ENCODE measurements at places on chromosomes 6 and 20.

- no peak for DNase-seq
Observed at GRCh38 chr6:50889935-50890334, 71.3 kb downstream of the TFAP2B start.

- DNase-seq = no peak
Observed at GRCh38 chr6:69390125-69390524, 406.7 kb downstream of the LMBRD1 start.

- peak; percentile 14 for DNase-seq
Observed at GRCh38 chr6:5997420-5997987, 9.2 kb downstream of the NRN1 start.

DNA sequence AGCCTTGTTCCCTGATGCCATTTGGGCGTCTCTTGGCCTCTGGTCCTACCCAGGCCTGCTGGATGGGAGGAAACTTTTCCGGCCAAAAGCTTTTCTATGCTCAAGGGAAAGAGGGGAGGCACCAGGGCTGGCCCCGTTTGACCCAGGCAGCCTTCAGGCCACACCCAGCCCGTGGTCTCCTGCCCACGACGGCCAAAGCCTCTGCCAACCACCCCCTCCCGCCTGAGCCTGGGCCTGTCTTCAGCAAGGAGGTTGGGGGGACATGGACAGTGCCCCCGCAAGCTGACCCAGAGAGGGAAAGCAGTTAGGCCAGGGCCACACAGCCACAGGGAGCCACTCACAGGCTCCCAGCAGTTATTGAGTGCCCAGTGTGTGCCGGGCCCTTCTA, 49.5 kb downstream of the SRC start:
- DNase-seq = no peak

DNA sequence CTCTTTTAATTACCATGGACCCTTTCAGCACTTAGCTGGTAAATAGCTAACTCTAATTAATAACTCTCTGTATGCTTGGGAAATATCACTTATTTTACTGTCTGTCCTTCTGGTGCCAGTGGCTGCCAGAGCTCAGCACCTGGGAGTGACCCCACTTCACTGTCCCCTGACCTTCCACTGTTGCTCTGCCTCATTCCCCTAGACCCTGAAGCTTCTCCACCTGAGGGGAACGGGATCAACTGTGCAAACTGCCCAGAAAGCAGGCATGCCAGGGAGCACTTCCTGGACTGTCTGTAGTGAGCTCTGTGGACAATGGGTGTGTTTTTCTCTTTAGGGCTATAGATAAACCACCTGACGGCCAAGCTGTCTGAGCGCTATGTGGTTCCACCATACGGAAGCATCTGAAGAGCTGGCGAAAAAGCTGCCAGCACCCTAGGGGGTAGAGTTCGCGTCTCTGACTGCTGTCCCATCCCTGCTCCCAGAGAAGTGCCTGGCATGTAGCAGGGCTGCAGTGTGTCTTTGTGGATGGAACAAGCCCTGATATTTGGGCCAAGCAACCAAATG, 106.3 kb upstream of the FOXA2 start:
- no peak for DNase-seq

- peak; percentile 54 for DNase-seq
Observed at GRCh38 chr20:17533396-17533795, 2.2 kb upstream of the BFSP1 start.

GRCh38 chr20:31764641-31765305, 25.7 kb downstream of the TPX2 start:
- no peak for DNase-seq

- DNase-seq = no peak
Observed at GRCh38 chr6:138817799-138818198, 21.9 kb downstream of the ECT2L start.

GRCh38 chr6:168194732-168195567, 115.9 kb upstream of the FRMD1 start:
- DNase-seq = no peak

- no peak for DNase-seq
Observed at GRCh38 chr6:134938896-134939295, 11.0 kb downstream of the ALDH8A1 start.

GRCh38 chr20:38299963-38300362, 4.0 kb upstream of the BPI start:
- DNase-seq = no peak

- no peak for DNase-seq
Observed at GRCh38 chr20:38072898-38073297, 39.4 kb downstream of the RPRD1B start.

- no peak for DNase-seq
Observed at GRCh38 chr6:116500969-116501433, 10.4 kb upstream of the CALHM5 start.

DNA sequence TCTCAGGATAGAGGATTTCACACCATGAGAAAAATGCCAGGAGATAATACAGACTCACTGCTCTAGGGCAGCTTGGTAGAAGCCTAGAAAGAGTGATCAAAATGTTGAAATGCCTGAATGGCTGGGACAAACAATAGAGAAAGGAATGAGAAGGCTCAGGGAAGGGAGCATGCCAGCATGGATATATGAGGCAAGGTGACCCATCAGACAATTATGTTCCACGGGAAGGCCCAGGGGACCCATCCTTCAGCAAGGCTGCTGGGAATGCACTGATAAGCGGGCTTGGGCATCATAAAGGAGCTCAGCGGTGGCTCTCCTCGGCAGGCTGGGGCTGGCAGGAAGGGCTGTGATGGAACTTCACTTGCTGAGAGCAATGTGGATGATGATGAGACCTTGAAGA, 12.2 kb downstream of the HEBP2 start:
- DNase-seq = no peak

DNA sequence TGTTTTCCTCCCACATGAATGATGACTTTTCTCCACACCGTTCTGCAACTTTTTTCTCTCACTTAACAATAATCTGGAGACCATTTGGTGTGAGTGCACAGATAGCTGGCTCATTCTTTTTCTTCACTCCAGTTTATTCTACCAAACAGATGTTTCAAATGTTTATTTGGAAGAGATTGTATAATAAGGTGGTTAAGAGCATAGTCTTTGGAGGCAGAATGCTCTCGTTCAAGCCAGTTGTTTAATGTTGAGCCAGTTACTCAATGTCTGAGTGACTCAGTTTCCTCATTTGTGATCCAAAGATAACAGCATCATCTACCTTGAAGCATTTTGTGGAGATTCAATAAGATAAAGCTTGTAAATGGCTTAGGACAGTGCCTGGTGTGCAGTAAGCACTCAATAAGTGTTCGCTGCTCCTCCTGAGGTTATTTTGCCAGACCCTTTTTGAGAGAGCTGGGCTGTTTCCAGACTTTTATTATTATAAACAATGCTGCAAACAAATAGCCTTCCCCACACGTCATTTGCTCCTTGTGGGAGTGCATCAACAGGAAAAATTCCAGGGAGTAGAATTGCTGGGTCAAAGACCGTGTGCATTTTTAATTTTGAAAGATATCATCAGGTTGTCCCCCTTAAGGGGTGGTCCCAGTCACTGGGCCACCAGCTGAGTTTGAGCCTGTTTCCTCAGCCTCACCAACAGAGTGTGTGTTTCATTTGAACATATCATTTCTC, 70.6 kb downstream of the VEGFA start:
- no peak for DNase-seq

DNA sequence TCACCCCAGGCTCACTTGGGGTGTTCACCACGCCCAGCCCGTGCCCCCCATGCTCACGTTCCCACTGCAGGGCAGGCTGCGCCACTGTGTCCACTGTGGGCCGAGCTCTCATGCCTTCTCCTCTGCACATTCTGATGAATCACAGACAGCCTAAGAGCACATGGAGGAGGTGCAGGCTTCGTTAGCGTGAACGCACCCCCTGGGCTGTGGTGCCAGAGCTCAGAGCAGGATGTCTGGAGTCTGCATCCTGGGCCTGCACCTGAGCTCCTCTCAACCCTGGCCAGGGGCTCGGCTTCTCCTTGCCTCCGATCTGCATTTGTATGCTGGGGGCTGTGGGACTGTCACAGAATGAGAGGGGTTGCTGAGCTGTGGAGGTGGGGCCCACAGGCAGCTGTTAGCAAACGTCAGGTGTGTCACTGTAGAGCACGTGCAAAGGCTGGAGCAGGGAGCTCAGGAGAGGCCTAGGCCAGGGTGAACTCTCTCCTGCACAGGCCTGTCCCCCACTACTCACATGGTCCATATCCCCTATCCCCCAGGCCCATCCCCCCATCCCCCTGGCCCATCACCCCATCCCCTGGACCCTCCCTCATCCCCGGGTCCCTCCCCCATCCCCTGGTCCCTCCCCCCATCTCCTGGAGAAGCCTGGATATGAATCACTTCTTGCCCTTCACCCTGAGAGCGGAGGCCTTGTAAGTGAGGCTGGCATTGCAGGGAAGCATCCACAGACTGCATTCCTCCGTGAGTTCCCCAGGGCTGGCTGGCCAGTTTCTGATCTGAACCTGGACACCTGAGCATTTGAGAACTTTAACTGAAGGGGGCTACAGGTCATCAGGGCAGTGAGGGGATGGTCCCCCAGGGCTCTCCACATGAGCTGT, 309.5 kb downstream of the TAF4 start:
- no peak for DNase-seq

DNA sequence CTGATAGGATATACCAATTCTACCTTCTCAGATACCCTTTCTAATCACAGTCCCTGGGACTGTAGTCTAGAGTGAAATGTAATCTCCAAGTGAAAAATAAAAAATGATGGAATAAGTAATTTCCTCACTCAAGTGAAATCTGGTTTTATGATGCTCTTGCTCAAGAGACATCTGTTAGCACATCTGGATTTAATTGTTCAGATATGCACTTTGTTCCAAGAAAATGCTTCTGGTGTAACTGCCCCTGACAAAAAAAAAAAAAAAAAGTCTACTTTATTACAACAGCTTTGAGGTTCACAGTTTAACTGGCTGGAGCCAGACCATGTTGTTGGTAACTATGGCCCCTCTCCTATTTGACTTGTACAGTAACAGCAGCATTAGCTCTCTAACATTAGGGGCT, 251.8 kb downstream of the BTBD9 start:
- DNase-seq = no peak

- DNase-seq = no peak
Observed at GRCh38 chr6:157013649-157014304, 236.6 kb downstream of the ARID1B start.

DNA sequence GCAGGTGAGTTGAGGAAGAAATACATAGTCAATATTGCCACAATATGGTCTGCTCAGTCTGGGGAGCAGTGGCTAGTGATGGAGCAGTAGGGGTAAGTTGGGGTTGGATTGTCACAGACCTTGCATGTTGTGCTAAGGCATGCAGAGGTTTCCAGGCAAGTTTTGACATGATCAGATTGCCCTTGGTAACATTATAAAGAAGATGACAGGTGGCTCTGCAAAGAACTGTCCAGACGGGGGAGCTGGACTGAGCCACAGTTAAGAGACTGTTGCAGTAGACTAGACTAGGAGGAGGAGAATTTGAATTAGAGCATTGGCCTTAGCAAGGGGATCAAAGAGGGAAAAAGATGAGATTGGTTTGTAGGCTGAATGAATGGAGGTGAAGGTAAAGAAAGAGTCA, 23.4 kb downstream of the ATRN start:
- DNase-seq = peak; percentile 15

DNA sequence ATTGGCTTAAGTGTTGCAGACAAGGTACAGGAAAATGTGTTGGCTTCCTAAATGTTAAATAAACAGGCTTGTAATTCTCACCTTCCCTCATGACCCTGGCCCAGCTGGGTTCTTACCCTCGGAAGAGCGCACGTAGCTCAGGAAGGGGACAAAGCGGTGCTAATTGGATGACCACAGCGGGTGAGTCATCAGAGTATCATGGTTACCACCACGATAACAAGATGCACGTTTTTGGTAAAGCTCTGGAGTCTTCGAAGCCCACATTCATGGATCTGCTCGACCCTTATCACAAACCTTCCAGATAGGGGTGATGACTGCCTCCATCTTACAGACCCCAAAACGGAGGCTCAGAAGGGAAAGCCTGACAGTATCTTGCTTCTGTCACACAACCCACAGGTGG, 32.8 kb downstream of the APCDD1L start:
- no peak for DNase-seq

DNA sequence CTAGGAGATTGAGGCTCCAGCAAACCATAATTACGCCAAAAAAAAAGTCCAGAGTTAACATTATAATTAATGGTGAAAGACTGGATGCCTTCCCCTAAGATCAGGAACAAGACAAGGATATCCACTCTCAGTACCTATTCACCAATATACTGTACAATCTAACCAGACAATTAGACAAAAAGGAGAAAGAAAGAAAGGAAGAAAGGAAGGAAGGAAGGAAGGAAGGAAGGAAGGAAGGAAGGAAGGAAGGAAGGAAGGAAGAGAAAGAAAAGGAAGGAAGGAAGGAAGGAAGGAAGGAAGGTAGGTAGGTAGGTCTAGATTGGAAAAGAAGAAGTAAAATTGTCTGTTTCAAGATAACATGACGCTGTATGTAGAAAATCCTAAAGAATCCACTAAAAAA, 50.7 kb downstream of the TASP1 start:
- no peak for DNase-seq

Data from NAMALWA (cell line).